Globus pallidus (tissue), 1 donor: ENCODE measurements at places on chromosomes 4 and X.
A peak's percentile ranks its signal among the peaks of the same experiment; 100 is the strongest.

- DNase-seq = no peak
Observed at GRCh38 chr4:8219236-8219635, 20.1 kb downstream of the SH3TC1 start.

DNA sequence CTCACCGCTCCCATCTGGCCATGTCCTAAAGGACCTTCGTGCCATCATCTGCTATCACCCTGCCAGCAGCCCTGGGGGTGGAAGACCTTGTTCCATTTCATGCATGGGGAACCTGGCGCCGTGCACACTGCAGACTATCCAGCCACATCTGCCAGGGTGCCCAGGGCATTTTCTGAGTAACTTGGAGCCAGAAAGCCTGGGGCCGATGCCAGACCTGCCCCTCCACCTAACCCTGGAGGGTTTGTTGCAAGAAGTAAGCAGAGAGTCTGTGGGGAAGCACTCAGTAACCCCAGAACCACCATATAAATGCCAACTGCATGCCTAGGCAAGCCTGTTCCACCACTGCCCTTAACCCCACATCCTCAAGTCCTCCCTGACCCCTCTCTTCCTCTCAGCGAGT, 7.3 kb downstream of the HAUS7 start:
- no peak for DNase-seq

DNA sequence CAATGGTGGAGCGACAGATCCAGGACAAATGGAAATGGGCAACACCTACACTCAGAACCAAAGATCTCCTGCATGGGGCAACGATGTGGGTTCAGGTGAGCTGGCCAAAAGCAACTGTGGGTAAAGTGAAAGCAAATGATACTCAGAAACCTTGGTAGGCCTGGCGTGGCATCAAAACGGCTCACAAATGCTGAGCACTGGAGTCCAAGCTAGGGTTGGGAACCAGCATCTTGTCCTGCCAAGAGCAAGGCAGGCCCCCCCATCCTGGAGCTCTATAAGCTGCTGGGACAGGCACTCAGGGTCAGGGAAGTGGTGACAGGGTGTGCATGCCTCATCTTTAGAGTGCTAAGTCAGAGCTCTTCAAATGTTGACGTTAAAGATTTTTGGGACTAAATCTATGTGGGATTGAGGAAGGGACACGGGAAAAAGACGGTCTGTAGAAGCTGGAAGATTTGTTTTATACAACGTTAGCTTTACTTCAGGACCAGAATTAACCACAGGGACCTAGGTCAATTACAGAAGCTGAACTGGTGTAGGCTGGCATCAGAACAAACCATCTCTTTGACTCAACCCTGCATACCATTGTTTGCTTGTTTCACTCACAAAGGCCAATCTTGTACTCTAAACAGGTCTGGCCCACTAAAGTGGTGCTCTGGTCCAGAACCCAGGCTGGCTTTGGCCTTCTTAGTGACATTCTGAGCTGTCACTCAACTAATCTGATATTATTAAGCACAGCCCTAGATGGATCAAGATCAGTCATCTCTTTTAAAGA, 10.7 kb downstream of the ATP8A1 start:
- no peak for DNase-seq

- peak; percentile 4 for DNase-seq
Observed at GRCh38 chr4:150342945-150343344, 239.0 kb upstream of the MAB21L2 start.

- DNase-seq = no peak
Observed at GRCh38 chrX:85988353-85988752, 59.0 kb downstream of the CHM start.

DNA sequence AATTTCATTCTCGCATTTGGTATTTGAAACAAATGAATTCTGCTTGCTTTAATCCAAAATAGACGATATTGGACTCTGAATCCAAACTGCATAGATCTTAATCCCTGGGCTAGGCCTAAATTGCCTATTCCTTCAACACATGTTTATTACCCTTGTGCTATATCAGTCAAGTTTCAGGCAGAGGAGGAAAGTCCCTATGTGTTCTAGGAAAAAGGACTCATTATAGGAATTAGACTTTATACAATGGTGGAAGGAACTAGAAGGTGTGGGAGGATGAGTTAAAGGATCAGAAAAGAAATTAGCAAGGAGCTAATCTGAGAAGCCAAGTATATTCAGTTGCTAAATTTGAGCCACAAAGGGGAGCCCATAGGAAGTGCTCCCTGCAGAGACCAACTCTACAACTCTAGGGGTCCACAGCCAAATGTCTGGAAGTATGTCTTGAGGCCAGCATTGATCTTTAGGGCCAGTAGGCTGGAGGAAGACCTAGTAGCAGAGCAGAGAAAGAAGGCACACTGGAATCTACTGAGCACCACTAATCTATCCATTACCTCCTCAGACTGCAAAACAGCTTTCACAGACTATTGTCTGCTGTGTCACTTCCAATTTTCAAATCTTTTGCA, 17.1 kb upstream of the DTHD1 start:
- DNase-seq = no peak

GRCh38 chr4:70715097-70715496, 6.7 kb upstream of the RUFY3 start:
- DNase-seq = no peak

GRCh38 chrX:43720961-43721360, 64.9 kb downstream of the MAOA start:
- no peak for DNase-seq

DNA sequence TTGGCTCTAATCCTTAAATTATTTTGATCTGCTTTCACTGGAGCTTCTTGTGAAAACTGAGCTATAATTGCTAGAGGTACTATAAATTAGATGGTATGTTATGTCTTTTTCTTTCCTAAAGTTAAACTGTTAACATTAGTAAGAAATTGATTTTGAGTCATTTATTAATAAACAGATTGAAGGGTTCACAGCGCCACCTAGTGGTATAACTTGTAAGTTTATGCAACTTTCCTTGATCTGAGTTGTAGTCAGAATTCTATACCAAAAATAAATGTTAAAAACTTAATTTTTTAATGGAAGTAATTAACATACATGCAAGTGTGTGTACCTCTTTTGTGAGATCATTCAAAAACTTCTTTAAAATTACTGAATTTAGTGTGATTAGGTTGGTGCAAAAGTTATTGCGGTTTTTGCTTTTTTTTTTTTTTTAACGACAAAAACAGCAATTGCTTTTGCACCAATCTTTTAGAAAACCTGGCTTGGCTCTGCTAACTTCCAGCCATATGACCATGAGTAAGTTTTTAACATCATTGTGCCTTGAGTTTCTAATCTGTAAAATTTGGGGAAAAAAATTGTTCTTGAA, 151.5 kb downstream of the CENPC start:
- peak; percentile 26 for DNase-seq

DNA sequence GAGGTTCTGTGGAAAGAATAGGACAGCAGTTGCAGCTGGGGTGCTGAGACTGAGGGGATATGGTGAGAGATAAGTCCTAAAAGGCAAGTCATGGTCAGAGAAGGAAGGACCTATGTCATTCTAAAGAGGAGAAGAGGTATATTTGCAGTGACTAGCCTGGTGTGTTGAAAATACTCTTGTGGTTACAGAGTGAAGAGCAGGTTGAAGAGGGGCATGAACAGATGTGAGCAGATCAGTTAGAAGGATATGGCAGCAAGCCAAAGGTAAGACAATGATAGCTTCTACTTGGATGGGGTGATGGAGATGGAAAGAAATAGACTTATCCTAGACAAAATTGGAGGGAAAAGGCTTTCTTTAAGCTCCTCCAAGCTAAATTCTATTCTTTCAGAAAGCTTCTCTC, 469.8 kb upstream of the CPEB2 start:
- no peak for DNase-seq

- peak; percentile 4 for DNase-seq
Observed at GRCh38 chrX:150219374-150220185, 143.5 kb upstream of the MAMLD1 start.

DNA sequence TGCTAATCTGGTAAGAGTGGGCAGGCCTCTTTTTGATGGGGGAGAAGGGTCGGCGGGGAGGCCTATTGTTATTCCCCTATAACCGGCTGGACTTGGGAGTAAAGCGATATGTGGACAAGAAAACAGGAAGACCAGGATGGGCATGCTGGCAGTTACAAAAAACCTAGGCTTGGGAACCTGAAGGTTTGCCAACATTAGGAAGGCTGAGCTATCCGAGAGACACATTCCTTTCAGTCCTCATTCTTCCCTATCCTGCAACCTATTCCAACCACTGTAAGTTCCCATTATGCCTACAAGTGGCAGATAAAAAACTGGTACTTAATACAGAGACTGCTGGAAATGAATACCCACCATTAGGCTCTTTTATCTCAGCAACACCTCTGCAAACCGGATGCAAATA, 32.4 kb upstream of the CT47C1 start:
- no peak for DNase-seq

DNA sequence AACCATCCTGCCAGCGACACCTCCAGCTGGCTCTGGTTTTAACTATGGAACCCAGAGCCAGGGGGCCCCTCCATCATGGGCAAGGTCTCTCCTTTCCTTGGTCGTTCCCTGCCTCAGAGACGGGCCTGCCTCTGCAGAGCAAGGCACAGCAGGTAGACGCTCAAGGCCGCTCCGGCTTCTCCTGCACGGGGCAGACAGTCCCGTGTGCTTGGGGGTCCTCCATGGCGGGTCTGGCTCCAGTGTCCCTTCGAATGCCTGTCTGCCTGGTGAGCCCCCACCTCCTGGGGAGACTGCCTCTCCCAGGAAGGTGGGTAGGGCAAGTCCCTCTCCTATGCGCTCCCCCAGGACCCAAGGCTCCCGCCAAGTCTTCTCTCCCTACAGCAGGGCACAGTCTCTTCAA, 71.5 kb downstream of the ACOX3 start:
- DNase-seq = no peak

DNA sequence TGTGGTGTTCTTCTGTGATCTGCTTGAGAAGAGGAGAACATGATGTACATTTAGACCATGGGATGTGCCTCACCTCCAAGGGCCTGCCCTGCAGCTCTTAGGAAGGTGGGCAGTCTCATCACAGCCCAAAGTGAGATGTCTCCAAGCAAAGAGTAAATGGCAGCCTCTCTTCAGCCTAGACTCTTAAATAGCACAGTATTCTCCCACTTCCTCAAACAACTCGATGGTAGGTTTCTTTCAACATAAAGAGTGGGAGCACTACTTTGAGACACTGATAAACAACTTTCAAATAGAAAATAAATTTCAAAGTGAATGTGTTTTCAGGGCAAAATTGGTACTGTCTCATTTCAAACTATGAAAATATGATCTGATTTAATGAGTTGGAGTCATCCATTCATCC, 35.2 kb downstream of the EDNRA start:
- no peak for DNase-seq

DNA sequence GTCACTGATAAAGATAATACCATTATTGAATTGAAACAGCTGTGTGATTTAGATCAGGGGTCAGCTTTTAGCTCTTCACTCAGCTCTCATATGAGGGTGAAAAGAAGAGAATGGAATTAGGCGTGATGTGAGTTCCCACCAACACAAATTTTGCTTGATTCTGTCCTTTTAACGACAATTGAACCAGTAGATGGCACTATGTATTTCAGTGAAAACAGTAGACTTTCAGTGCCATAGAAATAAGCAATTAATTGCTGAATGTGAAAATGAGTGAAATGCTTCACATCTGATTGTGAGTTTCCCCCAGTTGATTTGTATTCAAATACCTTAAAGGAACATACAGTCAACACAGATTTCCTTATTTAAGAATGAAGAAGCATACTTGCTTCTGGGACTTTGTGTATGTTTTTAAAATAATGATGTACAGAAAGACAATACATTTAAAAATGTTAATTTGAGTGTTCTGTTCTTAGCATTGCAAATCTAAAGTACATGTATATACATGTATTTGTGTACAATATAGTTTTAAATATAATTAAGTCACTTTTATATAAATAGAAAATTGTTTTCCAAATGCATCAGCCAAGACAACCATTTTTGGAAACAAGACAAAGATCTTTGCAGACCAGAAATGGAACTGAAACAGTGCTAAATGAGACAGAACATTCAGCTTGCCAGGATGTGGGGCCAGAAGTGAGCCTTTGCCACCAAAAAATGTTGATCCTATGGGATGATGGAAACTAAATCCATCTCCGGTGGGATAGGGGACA, 178.8 kb downstream of the SNCA start:
- DNase-seq = peak; percentile 65

DNA sequence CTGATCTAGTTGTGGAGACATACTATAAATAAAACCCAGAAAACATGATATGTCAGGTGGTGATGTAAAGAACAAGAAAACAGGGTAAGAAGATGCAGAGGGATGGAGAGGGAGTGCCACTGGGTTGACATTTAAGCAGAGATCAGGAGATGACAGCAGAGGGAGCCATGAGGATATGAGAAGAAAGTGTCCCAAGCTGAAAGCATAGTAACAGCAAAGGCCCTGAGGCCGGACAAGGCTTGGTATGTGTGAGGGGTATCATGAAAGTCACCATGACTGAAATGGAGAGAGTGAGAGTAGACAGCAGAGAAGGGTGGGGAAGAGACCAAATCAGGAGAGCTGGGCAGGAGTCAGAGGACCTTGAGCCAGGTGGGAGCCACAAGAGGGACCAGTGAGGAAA, 3.4 kb downstream of the GPKOW start:
- DNase-seq = no peak

DNA sequence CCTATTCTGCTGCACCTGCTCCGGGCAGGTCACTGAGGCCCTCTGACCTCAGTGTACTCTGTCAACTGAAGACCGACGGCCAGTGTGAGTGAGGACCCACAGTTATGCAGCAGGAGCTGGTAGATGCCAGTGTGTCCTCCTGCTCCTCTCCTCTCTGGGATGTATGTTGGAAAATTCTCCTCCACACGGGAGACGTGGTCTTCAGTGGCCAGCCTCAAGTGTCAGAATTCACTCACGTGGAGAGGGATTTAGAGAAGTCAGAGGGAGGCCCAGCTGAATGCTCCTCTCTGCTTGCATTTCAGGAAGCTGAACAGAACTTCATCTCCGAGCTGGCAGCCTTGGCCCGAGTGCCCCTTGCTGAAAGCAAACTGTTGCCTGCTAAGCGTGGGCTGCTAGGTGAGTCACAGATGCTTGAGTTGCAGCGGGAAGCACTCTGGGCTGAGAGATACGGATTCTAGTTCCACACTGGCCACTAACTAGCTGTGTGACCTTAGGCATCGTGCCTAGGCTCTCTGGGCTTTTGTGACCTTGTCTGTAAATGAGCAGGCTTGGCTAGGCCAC, 83.6 kb downstream of the CRMP1 start:
- DNase-seq = no peak

GRCh38 chrX:14056206-14056605, 26.5 kb upstream of the GEMIN8 start:
- no peak for DNase-seq

- no peak for DNase-seq
Observed at GRCh38 chr4:141657550-141658250, 21.3 kb downstream of the IL15 start.

DNA sequence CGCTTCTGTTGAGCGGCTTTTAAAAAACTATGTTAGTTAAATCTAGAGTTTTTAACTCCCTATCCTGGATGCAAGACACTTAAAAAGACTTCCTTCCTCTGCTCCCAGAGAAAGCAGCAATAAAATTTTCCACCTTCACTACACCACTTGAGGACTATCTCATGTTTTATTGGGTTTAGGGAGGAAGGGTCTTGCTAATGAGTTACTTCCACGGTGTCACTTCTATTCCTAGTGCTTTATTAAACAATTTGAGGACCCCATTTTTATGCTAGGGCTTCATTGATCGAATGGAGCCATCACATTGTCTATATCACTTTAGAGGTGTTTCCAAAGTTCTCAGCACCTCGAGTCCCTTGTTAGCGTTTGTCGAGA, 3.7 kb upstream of the STIM2 start:
- DNase-seq = no peak
